ENCODE measurements at places on chromosomes 7 and 10.

- no peak for DNase-seq
Observed at GRCh38 chr7:156493942-156494341, 146.6 kb upstream of the RNF32 start.

DNA sequence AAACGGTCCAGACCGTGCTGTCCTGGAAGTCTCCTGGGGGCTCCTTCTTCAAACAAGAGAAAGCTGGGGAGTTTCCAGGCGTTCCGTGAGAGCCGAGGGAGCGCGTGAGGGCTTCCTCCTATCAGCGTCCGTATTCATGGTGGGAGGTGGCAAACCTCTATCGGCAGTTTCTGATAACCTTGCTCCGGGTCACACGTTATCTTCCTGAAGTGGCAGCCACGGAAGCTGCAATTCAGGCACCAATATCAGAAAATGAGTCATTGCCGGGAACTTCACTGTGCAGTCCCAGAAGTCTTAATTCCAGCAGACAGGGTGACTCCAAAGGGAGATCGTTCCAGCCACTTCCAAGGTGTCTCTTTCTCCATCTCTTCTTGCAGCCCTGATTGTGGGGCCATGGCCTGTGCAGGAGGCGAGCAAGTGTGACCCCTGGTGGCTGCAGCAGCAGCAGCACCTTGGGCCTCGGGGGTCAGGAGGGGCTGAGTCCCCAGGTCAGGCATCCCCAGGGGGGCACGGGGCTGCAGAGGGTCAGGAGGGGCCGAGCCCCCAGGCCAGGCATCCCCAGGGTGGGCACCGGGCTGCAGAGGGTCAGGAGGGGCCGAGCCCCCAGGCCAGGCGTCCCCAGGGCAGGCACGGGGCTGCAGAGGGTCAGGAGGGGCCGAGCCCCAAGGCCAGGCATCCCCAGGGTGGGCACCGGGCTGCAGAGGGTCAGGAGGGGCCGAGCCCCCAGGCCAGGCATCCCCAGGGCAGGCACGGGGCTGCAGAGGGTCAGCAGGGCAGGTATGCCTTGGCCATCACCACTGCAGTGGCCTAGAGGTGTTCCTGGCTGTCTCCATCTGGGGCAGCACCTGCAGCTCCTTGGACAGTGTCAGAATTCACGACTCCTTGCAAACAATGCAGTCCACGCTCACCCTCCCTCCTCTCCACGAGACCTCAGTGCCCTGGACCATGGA lies 538.7 kb downstream of the DNAJB6 start:
- DNase-seq, result peak; percentile 67

DNA sequence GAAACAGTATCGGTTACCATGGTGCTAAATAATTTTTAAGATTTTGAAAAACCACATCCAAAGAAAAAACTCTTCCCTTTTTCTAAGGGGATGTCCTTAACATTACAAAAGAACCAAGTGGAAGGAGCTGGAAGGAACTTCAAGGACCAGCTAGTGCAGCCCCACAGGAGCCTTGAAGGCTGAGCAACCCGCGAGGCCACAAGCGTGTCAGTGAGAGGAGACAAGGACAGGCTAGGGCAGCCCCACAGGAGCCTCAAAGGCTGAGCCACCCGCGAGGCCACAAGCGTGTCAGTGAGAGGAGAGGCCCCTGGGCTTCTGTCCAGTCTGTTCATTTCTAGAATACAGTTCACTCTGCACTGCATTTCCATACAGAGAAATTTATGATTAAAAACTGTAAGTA lies 80.1 kb upstream of the ATP6V0A4 start:
- no peak for DNase-seq

DNA sequence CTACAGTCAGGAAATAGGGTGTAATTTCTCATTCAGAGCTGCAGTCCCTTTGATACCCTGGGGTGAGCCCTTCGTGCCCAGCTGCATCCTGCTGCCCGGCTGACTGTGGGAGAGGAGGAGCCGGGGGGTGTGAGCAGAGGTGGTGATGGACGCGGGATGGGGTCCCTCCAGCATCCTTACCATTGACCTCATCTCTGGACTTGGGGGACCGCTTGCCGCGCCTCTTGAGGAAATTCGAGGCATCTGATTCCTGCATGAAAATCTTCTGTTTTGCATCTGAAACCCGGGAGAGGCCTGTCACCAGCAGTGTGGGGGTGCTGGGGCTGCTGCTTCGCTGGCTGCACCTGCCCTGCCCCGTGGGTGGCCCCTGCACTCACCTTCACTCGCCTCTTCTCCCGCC lies 816 bp downstream of the UCMA start:
- DNase-seq, result no peak

GRCh38 chr10:4662576-4663161 lies 163.3 kb upstream of the AKR1E2 start:
- DNase-seq, result no peak

DNA sequence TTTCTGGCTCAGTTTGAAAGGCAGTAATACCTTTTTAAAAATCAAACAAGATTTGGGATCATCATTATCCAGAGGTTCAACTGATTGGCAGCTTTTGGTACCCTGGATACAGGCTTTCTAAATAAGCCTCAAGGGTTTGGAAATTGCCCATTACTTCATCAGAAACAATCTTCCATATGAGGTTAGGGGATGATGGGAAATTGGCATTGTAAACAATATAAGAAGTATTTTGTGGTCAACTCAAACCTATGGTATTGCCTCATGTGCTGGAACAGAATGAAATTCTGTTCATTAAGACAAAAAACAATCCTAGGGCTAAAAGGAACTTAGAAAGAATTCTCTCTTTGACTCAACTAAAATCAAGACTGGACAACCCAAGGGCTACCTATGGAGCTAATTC lies 92.6 kb upstream of the HECTD2 start:
- no peak for DNase-seq

GRCh38 chr10:130301021-130301892 lies 165.1 kb downstream of the GLRX3 start:
- DNase-seq, result peak; percentile 77

DNA sequence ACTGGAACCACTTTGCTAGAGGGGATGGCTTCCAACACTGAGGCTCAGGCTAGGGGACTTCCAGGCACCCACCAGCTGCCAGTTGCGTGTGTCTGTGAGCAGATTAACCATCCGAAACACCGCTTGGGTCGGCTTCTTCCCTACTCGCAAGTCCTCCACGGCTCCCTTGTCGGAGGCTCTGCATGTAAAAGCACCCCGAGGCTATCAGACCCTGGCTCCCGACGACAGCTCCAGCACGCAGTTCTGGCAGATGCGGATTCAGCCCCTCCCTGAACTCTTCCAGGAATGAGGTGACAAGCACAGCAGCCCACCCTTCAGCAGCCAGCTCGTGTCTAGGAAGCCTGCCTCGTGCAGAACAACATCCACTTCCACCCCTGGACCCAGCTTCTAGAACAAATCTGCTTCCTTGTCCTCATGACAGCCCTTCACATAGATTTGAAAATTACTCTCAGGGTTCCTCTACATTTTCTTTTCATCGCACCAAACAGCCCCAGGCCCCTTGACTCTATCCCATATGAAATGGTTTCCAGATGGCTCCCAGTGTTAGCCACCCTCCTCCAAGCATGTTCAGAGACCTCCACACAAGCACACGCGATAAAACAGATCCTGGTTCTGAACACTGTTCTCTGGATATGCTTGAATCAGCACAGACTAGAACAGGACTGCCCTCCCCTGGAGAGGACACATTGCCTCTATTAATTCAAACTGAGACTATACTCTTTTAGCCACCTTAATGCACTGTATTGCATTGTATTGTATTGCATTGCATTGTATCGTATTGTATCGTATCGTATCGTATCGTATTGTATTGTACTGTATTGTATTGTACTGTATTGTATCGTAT lies 44.6 kb downstream of the SLIT1 start:
- DNase-seq, result no peak

GRCh38 chr7:42292991-42293521 lies 56.0 kb upstream of the GLI3 start:
- DNase-seq, result no peak

DNA sequence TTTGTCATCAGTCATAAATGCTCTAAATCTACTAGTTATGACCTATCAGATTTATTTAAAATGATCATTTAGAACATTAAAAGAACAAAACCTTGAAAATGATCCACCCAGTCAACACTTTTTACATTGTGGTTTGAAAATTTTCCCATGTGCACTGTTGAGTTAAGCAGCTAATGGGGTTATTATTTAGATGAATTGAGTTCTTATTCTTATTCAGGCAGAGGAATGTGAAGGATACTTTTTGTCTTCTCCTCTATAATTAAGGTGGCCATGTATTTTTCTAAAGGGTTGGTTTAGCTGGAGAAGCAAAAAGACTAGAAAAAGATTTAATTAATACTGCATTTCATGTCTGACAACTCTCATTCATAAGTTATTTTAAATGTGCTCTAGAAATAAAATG lies 74.9 kb upstream of the FEZF1 start:
- DNase-seq, result no peak

Data from stimulated activated CD4-positive, alpha-beta T cell treated with anti-CD3 and anti-CD28 coated beads, Interleukin-2, amount 100 ng/mL, for 24 hours (primary cell).